ENCODE measurements at places on chromosomes 3 and 15. TPM values are rescaled to one million over a fixed set of nuclear protein-coding genes. Genes with fewer than 3 reads are reported as not detected.

DNA sequence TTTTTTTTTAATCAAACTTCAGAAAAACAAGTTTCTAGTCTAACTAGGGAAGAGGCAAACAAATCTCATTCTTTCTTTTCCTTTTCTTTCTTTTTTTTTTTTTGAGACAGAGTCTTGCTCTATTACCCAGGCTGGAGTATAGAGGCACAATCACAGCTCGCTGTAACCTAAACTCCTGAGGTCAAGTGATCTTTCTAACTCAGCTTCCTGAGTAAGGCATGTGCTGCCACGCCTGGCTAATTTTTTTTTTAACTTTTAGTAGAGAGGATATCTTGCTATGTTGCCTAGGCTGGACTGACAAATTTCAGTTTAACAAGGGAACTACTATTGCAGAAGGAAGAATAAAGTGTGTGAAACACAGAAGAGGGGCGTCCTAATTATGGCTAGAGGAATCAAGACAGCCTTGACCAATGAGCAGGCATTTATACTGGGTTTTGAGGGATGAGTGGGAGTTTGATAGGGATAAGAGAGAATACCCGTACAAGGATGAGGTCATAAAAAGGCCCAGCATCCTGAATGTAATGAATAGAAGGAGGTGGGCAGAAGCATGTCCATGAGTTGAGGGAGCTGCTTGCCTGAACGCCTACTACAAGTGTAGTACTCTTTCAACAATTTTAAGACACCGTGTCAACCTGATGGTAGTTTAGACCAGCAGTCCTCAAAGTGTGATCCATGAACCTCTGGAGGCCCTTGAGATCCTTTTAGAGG, 6.7 kb upstream of the ZFAND6 start:
- no peak for DNase-seq

- peak; percentile 64 for DNase-seq
These were observed 3.1 kb upstream of the AP2M1 start for GRCh38 chr3:184171562-184171961.

GRCh38 chr3:128297401-128298138, 144.3 kb downstream of the EEFSEC start:
- no peak for DNase-seq

DNA sequence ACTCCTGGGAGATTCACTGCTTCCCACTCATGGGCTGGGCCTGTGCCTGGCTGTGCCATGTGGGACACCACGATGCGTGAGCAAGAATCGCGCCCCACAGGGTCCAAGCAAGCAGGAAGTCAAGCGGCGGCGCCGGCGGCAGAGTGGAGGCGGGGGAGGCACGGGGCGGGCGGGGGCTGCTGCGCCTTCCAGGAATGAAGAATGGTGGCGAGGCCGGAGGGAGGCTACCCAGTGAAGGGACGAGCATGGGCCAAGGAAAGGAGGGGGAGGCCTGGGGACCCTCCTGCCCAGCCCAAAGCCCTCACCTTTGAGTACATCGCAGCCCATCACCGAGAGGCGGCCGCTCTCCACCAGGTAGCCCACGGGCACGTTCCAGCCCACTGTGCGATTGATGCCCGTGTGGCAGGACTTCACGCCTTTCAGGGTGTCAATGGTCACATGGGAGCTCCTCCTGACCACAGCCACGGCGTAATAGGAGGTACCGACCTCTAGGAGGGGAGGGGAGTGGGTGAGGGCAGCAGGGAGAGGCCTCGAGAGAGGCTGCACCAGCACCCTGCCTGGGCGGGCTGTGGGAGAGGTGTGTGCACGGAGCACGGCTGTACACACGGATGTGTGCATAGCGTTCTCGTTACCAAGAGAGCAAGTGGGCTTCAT, 5.5 kb downstream of the MELTF start:
- DNase-seq: no peak

DNA sequence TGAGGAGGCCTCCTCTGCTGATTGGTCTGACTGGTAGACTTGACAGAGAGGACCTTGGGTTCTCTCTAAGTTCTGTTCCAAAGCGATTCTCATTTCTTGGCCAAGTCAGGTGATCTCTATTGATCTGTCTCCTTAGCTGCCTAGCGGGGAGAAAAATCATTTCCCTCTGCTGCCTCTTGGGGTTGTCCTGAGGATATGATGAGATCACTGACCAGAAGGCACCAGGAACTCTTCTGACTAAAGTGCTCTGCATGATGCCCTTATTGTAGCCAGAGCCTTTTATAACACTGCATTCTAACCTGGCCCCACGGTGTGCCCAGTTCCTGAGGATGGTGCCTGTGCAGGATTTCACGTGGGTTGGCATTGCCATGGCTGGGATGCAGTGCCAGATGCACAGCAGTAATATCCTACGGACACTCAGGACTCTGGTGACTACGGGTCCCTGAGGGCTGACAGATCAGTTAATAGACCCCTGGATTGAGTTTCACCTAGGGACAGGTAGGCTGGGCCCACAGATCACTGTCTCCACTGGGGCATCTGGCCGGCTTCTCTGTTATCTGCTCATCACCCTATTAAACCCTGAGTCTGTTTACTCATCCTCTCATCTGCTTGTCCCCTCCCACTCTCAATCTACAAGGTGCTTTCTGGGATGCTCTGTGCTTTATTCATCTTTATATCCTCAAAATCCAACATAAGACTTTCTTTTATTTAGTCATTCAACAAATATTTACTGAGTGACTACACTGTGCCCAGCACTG, 3.9 kb upstream of the HEG1 start:
- DNase-seq: no peak

DNA sequence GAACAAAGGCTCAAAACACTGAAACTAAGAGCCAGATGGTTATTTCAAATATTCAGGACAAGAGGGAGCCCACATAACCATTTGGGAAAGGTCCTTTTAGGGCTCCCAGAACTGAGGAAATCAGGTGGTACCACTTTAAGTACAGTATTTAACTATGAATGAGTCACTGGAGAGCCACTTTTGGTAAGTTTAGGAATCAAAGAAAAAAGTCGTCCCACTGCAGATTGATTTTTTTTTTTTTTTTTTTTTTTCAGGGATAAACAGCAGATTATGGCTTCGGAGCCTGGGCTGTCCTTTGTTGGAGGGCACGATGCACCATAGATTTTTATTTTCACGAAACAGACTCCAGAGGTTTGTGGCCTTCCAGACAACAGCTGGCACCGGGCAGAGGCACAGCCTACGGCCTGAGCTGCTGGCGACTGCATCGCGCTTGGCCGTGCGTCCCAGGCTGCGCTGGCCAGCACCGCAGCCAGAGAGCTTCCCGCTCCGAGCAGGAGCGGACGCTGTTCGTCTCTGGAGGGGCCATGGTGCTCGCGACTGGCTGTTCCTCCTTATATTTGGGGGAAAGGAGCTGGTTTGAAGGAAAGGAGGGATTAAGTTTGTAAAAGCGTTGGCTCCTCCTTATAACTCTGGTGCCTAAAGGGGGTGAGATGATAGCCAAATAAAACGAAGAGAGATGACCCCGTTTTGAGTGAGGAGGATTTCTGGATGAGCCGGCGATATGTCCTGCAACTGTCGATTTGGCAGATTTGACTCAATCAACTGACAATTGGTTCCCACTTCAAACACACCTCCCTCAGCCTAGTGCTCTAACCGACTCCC, 152.9 kb upstream of the GOLIM4 start:
- DNase-seq: no peak

The ACVR2B gene
- total RNA-seq: 4.9 TPM

The COL6A5 gene
- not detected for total RNA-seq

The MAP2K5 gene
- total RNA-seq: 19.8 TPM

The MRPL47 gene
- total RNA-seq: 32.5 TPM

The VPS39 gene
- total RNA-seq: 53.5 TPM

The BCHE gene
- total RNA-seq: 1.6 TPM

The TNFAIP8L3 gene
- 6.1 TPM for total RNA-seq

The AHSG gene
- not detected for total RNA-seq

The CA12 gene
- 7.9 TPM for total RNA-seq

The TFDP2 gene
- total RNA-seq: 24.8 TPM

The TGM4 gene
- not detected for total RNA-seq
